ENCODE measurements at places on chromosomes 13 and 19. TPM values are rescaled to one million over a fixed set of nuclear protein-coding genes. Genes with fewer than 3 reads are reported as not detected.

DNA sequence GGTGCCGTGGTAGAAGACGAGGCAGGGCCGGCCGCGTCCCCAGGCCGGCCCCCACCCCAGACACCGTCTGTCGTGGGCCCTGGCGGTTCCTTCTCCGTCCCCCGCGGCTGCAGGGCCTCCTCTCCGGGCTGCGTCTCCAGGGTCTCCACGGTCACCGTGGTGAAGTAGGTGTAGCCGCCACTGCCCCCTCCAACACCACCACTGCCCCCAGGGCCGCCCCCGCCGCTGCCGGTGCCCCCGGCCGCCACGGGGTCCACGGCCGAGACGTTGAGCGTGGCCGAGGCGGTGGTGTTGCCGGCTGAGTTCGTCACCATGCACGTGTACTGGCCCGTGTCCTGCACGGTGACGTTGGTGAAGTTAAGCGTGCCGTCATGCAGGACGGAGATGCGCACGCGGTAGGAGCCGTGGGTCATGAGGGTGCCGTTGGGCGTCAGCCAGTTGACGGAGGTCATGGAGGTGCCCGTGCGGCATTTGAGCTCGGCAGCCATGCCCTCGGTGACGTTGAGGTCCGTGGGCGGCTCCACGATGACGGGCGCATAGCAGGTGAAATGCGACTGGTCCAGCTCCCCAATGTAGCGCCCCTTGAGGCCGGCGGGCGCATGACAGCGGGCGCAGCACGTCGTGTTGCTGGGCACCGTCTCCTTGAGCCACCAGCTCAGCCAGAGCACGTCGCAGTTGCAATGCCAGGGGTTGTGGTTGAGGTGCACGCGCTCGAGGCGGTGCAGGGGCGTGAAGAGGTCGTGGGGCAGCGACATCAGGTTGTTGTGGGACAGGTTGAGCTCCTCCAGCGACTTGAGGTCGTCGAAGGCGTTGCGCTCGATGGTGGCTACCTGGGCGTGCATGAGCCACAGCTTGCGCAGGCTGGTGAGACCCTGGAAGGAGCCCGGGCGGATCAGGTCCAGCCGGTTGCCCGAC lies 4.6 kb upstream of the ASPDH start:
- no peak for DNase-seq

GRCh38 chr19:4007836-4008539 lies 452 bp downstream of the PIAS4 start:
- no peak for DNase-seq

APC2 gene
- 0.22 TPM for total RNA-seq

DNA sequence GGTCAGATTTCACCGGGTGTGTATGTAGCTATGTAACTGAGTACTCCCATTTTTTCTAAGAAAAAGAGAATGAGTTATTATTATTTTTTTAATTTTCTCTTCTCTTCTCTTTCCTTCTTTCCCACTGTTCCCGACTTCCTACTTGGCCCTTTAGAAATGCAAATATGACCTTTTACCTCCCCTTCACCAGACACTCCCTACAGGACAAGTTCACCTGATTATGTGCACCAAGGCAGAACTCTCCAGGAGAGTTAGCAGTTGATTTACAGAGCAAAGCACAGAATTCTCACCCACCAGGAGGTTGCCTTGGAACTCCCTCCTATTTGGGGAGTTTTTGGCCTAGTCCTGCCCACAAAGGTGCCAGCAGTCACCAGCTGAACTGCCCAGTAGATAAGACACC lies 49.5 kb upstream of the GPR12 start:
- no peak for DNase-seq

ZNF253 gene
- total RNA-seq, result 6.6 TPM

- peak; percentile 47 for DNase-seq
Measured at GRCh38 chr13:46866150-46866549, 30.7 kb downstream of the HTR2A start.

GRCh38 chr13:102569488-102569887 lies 27.3 kb upstream of the TPP2 start:
- no peak for DNase-seq

KLK1 gene
- not detected for total RNA-seq

CD22 gene
- 0.56 TPM for total RNA-seq

ZNF345 gene
- 2.4 TPM for total RNA-seq

CEACAM21 gene
- 0.86 TPM for total RNA-seq

DYRK1B gene
- 16.8 TPM for total RNA-seq

All from Right ventricle myocardium superior (tissue), 1 donor.